Dermis blood vessel endothelial cell (primary cell): ENCODE measurements at places on chromosomes 11 and 22.

DNA sequence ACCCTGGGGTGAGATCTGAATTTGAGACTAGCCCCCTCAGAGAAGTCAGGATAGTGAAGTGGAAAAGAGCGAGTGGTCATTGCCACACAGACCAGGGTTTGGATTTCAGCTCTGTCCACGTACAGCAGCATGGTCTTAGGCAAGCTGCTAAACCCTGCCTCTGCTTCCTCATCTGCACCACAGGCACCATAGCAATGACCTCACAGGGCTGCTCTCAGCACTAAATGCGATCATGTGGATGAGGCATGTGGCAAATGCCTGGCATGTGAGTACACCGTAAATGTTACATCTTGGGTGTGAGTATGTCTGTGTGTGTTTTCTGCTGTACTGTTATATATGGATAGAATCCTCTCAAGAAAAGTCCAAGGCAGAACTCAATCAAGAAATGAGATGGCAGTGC lies 15.8 kb downstream of the NAV2 start:
- no peak for DNase-seq

DNA sequence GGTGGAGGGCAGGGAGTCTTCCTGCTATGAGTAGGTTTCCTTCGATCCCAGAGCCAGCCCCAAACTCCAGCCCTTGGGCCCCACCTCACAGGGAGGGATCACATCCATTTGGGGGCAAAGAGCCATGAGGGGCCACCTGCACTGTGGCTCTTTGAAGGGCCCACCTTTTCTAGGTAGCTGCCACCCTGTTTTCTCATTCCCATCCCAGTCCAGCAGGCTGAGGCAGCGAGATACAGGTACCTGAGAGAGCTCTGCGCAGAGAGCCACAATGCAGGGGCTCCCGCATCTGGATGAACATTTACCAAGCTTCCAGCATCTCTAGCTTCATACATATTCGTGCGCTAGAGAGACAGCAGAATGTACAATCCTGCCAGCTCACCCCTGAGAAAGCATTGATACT lies 16.3 kb downstream of the FXYD6 start:
- no peak for DNase-seq

GRCh38 chr22:24006914-24007214 lies 1.6 kb upstream of the GSTT4 start:
- no peak for DNase-seq

GRCh38 chr11:15599376-15599775 lies 484.7 kb downstream of the INSC start:
- DNase-seq: no peak

- DNase-seq: no peak
Measured at GRCh38 chr11:93080146-93080759, 110.8 kb downstream of the MTNR1B start.

DNA sequence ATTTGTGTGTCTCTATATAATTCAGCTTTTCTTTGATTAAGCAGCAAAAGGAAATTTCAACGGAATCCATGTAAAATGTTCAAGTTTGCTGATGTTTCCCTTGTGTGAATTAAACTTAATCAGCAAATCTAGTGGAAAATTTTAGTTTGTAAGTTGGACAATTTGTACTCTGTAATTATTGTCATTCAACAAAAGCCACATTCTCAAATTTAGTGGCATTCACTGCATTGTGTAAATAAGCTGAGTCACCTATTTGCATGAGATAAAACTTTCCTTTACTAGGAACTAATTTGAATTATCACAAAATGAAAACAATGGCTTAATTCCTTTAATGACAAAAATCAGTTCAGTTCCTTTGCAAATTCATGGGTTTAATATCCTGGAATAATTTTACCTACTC lies 784.2 kb upstream of the CCDC179 start:
- DNase-seq: no peak

DNA sequence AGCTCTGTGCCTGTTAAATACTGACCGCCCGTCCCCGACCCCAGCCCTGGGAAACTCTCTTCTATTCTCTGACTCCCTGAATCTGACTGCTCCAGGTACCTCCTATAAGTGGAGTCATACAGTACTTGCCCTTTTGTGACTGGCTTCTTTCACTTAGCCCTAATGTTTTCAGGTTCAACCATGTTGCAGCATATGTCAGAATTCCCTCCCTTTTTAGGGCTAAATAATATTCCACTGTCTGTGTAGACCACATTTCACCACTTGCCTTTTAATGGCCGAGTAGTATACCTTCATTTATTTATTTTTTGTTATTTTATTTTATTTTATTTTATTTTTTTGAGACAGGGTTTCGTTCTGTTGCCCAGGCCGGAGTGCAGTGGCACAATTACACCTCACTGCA lies 100.6 kb downstream of the RPS6KA4 start:
- DNase-seq: no peak

GRCh38 chr11:18312663-18313420 lies 9.1 kb downstream of the HPS5 start:
- no peak for DNase-seq

DNA sequence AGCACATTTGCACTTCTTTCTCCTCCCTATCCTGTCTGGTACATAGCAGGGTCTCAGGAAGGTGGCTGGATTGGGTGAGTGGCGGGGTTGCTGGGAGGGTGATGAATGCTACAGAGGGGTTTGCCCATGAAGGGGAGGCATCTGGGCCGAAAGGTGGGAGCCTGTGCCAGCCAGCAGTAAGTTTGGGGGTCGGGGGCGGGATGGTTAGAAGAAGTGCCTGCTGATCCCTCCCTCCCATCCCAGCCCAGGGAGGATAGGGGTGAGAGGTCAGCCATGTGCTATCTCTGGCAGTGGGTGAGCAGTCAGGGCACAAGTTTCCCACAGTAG lies 2.8 kb downstream of the CD82 start:
- no peak for DNase-seq

- DNase-seq: no peak
Measured at GRCh38 chr11:64803846-64804345, 882 bp upstream of the MAP4K2 start.

- DNase-seq: no peak
Measured at GRCh38 chr11:61918938-61919704, 1.8 kb upstream of the RAB3IL1 start.

DNA sequence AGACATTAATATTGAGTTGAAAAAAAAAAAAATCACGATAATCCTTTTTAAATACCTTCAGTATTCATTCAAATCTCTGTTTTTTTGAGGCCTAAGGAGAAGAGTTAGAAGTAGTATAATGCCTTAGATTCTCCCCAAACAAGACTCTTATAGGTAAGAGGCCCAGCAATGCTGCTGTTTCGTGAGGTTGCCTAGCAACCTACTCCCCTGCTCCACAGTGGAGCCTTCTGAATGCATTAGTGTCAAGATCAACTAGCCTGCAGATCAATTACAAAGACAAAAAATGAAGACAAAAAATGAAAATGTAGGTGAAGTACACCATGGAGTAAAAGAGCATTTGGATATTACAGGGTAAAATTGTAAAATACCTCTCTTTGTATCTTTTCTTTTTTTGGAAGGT lies 229.8 kb upstream of the LUZP2 start:
- DNase-seq: no peak

GRCh38 chr22:37282385-37282677 lies at the start of gene CYTH4:
CYTH4 (plus strand) TSS chr22:37282508; CDS start chr22:37282570, 62 bp downstream.
- peak; percentile 60 for DNase-seq

GRCh38 chr22:49622241-49623105 lies 205.2 kb downstream of the BRD1 start:
- DNase-seq: no peak

DNA sequence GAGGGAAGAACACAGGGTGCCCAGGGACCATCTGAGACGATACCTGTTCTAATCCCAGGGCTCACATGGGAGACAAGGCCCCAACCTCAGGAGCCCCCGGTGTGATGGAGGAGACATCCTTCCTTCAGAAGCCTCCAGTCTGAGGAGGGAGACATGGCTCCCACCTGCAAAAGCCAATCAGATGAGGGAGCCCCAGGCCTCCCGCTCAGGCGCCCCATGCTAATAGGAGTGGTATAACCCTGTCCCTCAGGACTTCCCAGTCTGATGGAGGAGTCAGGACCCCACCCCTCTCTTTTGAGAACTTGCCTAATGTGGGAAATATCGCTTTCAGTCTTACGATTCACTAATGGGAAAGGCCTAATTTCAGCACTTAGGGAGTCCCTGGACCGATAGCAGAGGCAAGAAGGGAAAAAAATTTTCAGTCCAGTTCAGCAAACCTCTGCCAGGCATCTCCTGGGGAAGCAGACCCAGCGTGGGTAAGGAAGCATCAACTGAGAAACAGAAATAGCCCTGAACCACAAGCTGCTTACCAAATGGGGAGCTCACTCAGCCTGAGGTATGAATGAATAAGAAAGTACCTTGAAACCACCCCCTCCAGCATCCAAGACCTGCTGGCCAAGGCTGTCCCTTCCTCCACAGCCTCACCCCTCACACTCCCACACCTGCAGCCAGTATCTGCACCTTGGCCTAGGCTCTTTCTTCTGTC lies 5.9 kb downstream of the ARRB1 start:
- no peak for DNase-seq

GRCh38 chr11:44774108-44774507 lies 47.3 kb downstream of the TSPAN18 start:
- DNase-seq: peak; percentile 45

DNA sequence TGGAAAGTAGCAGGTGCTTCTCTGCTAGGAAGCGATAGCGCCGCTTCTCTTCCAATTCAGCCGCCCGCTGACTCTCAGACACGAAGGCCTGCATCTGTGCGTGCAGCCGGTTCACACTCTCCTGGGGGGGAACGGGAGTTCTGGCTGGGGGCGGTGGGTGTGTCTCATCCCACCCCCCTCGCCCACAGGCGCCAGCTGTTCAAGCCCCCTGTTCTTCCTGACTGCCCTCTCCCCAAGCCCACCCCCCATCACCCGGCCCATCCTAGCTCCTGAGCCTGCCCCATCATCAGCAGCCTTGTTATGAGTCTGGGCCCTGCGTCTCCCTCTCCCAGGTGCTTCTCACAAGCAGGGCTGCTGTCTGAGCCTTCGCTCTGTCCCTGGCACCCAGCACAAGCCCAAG lies 13.1 kb upstream of the SLC16A8 start:
- DNase-seq: no peak

GRCh38 chr11:119126675-119127268 lies 5.4 kb downstream of the HINFP start:
- peak; percentile 45 for DNase-seq

DNA sequence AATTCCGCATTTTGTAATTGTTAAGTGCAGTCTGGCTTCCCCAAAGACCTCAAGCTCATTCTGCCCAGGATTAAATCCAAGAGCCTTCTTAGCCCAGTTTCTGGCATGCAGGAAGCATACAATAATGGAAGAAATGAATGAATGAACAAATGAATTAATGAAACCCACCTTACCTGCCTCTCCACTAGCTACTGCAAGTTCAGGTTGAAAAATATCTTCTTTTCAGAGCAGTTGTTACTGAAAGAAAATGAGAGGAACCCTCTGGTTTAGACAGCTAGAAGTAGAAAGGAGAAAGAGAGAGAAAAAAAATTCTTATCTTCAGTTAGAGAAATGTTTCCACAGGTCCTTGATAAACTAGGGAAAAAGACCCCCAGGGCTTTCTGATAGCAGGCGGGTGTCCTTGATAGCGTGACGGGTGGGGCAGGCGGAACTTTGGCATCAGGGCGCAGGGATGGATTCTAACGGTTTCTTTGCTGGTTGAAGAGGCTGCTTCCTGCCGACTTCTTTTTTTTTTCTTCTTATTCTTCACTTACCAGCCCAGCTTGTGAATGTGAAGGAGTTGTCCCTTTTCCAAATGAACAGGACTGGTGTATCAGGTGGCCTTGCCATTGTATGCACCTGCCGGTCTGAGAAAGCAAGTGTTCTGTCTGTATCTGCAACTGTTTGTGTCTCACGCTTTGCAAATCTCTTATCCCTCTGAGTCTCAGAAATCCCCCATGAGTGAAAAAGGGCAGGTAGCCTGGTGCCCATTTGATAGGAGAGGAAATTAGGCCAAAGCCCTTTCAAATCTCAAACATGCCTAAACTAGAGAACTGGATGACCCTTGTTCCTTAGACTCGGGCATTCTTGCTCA lies 10.0 kb downstream of the LMO2 start:
- no peak for DNase-seq

DNA sequence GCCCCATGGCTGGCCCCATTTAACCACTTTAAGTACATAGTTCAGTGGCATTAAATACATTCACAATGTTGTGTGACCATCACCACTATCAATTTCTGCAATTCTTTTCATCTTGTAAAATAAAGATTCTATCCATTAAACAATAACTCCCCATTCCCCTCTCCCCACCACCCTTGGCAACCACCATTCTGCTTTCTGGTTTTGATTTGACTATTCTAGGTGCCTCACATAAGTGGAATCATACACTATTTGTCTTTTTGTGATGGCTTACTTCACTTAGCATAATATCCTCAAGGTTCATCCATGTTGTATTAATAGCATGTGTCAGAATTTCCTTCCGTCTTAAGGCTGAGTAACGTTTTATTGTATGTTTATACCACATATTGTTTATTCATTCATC lies 7.0 kb downstream of the MYO7A start:
- DNase-seq: peak; percentile 30

DNA sequence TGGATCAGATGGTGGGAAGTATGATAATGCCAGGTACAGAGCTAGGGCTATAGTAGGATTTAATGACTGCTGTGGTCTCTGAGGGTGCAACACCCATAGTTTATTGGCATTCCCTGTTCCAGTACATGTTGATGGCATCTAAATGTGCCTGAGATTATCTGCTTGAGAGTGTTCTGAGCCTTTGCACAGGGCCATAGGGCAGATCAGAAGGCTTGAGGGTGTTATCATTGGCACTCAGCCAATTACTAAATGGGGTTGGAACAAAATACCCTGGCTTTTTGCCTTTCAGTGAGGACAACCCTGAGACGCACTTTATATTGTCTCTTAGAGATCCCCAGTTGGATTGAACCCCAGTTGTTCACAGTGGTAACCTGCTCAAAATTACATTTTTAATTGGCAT lies 6.7 kb downstream of the SLC5A12 start:
- no peak for DNase-seq

- DNase-seq: no peak
Measured at GRCh38 chr11:133922078-133922870, 34.5 kb downstream of the IGSF9B start.

GRCh38 chr11:67614730-67615714 lies 8.3 kb downstream of the NDUFV1 start:
- peak; percentile 48 for DNase-seq

GRCh38 chr22:46068593-46069491 lies 81.5 kb upstream of the PPARA start:
- peak; percentile 57 for DNase-seq

GRCh38 chr22:22322792-22323191 lies 78.2 kb downstream of the VPREB1 start:
- no peak for DNase-seq

GRCh38 chr11:124896821-124897391 lies 759 bp downstream of the ROBO4 start:
- peak; percentile 29 for DNase-seq

DNA sequence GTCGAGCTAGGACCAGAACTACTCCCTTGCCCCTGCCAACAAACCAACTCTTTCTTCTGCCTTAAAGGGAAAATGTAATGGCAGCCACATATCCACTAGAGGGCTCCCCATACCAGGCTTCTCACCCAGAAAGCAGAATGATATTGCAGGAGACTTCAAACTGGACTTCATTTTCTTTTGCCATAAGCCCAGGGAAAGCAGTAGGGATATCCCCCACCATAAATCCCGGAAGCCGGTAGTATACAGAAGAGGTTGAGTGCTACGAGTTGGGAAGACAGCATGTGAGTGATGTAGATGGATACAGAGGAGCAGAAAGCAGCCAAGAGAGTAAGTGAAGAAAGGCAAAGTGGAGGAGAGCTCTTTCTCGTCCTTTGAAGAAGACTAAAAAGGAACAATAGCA lies 12.1 kb downstream of the PLAAT5 start:
- peak; percentile 82 for DNase-seq
